ENCODE measurements at places on chromosomes 13 and 19. TPM values are rescaled to one million over a fixed set of nuclear protein-coding genes. Genes with fewer than 3 reads are reported as not detected.

GRCh38 chr13:54394085-54394700 lies 1365.6 kb downstream of the OLFM4 start:
- no peak for DNase-seq

DNA sequence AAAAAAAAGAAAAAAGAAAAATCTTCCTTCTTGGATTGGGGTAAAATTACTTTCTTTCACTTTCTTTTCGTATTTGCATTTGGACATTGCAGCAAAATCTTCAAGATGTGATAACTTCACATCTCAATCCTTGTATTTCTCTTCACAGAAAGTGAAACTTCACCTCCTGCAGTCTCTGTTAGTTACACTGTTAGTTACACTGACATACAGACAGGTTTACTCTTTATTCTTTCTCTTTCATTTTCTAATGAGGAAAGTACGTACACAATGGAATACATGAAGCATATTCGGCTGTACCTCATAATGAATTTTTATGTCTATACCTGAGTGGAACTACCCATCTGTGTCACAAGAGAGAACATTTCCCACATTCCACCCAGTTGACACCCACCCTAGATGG lies 459.1 kb upstream of the GPC6 start:
- no peak for DNase-seq

DNA sequence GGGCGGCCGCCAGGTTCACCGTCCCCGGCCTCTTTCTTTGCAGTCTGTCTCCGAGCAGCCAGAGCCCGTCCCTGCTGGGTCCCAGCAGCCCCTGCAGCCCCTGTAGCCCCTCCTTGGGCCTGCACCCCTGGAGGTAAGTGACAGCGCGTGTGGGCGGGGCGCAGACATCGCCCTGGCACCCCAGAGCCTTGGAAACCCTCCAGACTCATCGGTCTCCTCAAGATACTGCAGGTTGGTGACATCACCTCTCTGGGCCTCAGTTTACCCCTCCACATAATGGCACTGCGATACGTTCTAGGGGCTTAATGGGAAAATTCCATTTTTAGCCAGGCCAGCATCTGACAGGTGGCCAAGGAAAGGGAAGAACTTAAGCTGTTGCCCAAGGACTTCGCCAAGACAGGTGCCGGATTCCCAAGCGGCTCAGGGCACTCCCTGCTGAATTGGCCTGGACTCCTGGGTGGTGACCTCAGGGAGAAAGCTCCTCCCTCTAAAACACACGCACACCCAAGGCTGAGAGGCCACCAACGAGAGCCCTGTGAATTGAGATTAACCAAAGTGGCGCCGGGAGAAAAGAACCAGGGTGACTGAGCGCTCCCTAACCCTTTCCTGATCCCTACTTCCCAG lies 13.1 kb downstream of the MAST3 start:
- DNase-seq: no peak

- DNase-seq: no peak
These were observed 360.2 kb downstream of the DNAJC15 start for GRCh38 chr13:43383498-43384165.

SIAH3 gene
- not detected for total RNA-seq
